Effector memory CD4-positive, alpha-beta T cell (primary cell): ENCODE measurements at places on chromosomes 7 and 10.

- no peak for DNase-seq
These were observed 5.4 kb downstream of the LRWD1 start for GRCh38 chr7:102469972-102470825.

DNA sequence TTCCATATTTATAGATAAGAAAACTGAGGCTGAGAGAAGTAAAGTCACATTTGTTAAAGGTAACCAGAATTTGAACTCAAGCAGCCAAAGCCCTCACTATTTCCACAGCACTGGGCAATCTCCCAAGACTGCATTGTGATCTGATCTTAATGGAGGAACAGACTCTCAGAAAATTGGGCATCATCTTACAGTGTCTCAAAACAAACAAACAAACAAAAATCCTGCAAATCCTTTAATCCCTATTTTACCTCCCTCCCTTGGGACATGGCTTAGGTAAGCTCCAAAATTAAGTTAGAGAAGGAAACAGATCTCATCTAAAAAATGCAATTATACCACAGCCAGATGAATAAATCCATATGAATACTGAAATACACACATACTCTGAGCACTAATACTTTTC lies 57.5 kb downstream of the FHIP2A start:
- no peak for DNase-seq

- DNase-seq: no peak
These were observed 17.0 kb upstream of the ECHDC3 start for GRCh38 chr10:11724938-11725776.

GRCh38 chr7:148328906-148329305 lies 261.7 kb upstream of the C7orf33 start:
- DNase-seq: no peak

DNA sequence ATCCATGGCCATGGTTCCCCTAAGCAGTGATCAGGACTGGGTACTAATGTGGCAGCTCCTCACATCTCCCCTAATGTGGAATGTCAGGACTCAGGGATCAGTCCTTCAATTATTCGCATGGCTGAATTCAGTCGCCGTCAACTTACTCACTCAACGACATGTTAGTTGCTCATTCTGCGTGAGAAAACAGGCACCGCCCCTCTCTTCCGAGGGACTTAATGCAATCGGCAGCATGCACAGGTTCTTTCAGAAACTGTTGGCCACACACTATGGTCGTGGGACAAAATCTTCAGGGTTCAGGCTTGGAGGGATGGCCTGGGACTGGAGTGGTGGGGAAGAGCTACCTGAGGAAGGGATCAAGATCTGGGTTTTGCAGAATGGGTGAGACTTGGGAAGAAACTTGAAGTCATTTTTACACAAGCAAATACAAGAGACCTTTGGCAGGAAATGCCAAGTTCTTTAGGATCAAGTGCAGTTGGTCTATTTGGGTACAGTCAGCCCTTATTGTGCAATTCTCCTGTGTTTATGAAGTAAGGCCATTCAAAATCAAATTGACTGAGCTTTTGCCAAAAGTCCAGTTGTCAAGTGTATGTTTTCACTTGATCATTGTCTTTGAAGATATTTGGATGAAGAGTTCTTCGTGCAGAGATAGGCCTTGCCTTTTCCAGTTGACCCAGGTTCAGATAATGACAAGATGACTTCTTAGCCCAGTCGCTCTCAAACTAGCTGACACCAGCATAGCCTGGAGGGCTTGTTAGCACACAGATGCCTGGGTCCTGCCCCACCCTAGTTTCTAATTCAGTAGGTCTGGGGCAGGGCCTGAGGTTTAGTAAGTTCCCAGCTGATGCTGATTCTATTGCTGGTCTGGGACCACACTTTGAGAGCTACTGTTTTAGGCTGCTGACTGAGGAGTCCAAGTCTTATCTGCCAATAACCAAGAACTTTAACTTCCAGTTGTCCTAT lies 48.5 kb downstream of the LRRC18 start:
- no peak for DNase-seq

DNA sequence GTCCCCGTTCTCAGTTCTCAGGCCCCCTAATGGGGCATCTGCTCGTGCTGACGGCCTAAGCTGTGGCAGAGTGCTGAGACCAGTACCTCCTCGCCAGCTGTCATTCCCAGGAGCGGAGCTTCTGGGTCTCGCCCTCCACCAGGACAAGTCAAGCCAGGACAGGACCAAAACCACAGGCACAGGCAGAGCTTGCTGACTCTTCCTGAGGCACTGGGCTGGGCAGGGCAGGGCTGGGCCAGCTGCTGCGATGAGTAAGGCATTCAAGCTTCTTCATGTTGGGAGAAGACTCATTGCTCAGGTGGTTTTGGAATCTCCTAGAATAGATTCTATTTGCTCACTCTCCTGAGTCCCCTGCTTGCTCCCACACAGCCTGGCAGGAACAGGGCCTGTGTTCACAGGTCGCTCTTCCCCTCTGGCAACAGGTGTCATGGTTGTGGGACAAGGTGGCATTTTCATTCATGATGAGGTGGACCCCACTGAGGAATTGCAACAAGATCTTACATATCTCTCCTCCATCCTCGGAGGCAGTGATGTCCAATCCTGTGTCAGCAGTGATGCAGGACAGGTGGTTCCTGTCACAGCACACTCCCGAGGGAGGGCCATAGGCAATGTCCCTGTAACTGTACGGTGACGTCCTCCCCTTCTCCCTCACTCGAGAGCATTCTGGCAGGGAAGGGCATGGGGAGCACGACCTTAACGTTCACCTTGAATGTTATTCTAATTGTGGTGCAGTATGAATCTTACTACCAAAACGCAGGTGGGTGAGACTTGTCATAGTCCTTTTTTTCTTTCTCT lies 17.0 kb upstream of the SH3PXD2A start:
- DNase-seq: no peak

DNA sequence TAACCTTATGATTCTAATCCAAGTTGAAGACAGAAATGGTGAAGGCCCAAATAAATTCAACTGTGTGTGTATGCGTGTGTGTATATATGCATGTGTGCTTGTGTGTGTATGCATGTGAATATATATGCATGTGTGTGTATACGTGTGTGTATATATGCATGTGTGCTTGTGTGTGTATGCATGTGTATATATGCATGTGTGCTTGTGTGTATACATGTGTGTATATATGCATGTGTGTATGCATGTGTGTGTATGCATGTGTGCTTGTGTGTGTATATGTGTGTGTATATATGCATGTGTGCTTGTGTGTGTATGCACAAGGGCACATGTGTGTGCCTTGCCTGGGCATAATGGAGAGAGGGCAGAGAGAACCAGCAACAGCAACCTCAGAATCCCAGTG lies 184.7 kb upstream of the PLPP4 start:
- no peak for DNase-seq

GRCh38 chr7:101924171-101924570 lies 106.7 kb downstream of the CUX1 start:
- DNase-seq: no peak

DNA sequence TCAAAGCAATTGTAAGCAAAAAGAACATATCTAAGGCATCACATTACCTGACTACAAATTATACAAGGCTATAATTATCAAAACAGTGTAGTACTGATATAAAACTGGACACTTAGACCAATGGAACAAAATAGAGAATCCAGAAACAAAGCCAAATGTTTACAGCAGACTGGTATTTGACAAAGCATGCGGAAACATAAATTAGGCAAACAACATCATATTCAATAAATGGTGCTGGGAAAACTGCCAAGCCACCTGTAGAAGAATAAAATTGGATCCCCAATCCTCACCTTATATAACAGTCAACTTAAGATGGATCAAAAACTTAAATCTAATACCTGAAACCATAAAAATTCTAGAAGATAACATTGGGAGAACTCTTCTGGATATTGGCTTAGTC lies 240.8 kb upstream of the POM121L12 start:
- no peak for DNase-seq
